Fibroblast of mammary gland (primary cell): ENCODE measurements at places on chromosomes 4 and X.

GRCh38 chr4:174828845-174829701 lies at the start of gene GLRA3:
TSS of gene GLRA3 (minus strand) at chr4:174829247. CDS start at chr4:174828811, 436 bp downstream.
- DNase-seq, result peak; percentile 42

GRCh38 chr4:182778222-182778982 lies 138.8 kb downstream of the DCTD start:
- DNase-seq, result no peak

- DNase-seq, result peak; percentile 22
Observed at GRCh38 chrX:87489071-87489470, 28.5 kb upstream of the KLHL4 start.

DNA sequence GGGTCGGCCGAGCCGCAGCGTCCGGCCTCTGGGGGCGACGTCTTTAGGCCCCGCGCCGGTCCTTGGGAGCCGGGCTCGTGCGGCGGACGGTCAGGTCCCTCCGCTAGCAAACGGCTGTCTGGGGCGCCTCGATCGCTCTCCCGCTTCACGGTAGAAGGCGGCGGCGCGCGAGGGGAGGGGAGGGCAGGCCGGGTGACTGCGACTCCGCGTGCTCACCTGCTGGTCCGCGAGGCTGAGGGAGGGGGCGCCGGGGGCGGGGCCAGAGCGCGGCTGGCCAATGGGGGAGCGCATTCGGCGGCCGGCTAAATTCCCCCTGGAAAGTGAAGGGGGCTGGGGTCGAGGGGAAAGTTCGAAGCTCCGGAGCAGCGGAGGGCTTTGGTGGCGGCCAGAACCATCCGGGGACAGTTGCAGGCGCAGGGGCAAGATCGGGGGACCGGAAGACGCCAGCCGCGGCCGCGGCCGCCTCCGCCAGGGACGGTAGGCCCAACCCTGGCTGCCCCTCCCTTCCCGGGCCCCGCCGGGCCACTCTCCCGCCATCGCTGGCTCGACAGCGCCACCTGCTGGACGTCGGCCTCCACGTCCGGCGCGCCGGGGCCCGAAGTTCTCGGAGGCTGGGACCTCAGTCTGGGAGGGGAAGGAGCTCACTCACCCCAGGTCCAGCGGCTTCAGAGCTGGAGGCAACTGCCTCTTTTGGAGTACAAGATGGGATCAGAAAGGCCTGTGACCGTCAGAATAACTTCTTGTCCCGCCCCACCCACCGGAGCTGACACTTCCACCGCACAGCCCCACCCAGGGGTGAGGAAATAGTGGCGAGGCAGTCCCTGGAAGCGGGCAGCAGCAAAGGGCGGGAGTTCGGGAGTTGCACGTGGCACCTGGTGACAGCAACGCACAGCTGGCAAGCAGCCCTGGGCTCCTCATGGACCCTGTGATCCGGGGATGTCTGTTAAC lies 49.9 kb downstream of the ELF4 start:
- DNase-seq, result peak; percentile 48

DNA sequence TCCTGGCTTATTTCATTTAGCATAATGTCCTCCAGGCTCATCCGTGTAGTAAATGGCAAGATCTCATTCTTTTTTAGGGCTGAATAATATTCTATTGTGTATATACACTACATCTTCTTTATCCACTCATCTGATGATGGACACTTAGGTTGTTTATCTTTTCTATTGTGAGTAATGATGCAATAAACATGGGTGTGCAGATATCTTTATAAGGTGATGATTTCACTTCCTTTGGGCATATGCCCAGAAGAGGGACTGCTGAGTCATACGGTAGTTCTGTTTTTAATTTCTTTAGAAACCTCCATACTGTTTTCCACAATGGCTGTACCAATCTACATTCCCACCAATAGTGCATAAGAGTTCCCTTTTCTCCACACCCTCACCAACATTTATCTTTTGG lies 317.6 kb upstream of the CNKSR2 start:
- peak; percentile 47 for DNase-seq

DNA sequence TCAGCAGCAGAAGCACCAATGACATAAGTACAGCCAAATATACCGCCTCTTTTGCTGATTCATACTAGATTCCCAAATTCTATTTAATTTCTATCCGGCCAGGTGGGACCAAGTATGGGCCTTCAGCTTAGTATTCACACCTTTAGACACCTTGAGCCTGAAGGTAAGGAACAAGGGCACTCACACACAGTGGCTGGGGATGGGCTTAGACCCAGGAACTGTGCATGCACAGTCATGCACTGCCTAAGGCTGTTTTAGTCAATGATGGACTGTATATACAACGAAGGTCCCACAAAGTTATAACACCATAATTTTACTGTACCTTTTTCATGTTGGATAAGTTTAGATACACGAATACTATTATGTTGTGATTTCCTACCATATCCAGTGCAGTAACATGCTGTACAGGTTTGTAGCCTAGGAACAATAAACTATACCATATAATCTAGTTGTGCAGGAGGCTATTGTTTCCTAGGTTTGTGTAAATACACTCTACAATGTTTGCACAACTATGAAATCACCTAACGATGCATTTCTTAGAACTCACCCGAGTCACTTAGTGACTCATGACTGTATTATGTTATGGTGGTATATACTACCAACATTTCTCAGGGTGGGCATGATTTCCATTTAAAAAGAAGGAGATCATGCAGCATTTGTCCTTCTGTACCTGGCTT lies 9.7 kb upstream of the CLNK start:
- DNase-seq, result no peak

- DNase-seq, result peak; percentile 43
Observed at GRCh38 chrX:2497961-2498780, 2.6 kb downstream of the DHRSX start.

- DNase-seq, result no peak
Observed at GRCh38 chr4:123463869-123464268, 67.3 kb downstream of the SPRY1 start.

- no peak for DNase-seq
Observed at GRCh38 chr4:188113156-188113555, 3.8 kb upstream of the TRIML2 start.

DNA sequence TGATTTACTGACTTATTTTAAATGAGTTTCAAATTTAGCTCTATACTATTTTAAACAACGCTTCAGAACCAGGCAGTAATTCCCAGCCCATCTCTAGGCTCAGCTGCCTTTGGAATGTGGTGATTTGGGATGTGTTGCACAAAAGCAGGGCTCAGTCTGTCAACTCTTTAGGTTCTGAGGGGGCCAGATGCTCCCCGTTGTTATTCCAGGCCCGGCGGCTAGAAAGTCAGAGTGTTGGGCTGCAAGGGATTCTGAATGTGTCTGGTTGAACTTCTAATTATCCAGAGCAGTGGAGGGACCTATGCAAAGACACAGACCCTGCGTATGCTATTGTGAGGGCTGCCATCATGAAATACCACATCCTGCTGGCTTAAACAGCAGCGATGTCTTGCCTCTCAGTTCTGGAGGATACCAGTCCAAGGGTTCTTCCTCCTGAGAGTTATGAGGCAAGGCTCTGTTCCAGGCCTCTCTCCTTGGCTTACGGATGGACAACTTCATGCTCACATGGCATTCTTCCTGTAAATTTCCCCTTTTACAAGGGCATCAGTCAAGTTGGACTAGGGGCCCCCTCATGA lies 123.2 kb upstream of the TRIM2 start:
- no peak for DNase-seq

DNA sequence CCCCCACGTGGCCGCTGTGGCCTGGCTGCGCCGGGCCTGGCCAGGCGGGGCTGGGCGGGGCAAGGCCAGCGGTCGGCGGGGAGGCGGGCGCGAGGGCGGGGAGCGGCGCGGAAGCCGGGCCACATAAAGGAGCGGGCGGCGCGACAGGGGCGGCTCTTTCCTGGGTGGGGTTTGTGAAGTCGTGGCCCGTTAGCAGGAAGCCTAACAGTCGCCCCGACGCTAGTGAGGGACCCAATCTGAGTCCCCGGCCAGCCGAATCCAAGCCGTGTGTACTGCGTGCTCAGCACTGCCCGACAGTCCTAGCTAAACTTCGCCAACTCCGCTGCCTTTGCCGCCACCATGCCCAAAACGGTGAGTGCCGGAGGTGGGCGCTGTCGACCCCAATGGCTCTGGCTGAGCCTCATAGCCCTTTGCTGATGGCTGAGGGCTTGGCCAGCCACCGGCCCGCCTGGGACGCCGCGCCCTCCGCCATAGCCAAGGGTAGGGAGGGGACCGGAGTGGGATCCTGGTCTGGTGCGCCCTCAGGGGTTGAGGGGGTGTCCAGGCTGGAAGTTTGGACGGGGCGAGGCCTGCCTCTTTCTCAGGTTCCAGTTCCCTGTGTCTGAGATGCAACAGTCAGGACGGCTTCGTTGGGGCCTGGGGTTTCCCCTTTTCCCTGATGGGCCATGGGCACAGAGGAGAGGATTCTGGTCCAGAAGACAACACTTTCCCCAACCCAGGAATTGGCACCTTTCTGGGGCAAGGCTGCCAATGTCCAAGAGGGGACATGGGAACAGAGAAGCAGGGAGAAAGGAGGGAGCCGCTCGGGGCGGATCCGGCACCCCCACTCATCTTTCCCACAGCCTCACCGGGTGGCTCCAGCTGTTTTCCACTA lies at the start of gene MSN:
MSN (plus strand) TSS at position 152 of the 874 bp plus-strand sequence; CDS start at position 340, 188 bp downstream.
- peak; percentile 35 for DNase-seq

- DNase-seq, result peak; percentile 19
Observed at GRCh38 chrX:107505223-107505622, 55.8 kb downstream of the FRMPD3 start.

DNA sequence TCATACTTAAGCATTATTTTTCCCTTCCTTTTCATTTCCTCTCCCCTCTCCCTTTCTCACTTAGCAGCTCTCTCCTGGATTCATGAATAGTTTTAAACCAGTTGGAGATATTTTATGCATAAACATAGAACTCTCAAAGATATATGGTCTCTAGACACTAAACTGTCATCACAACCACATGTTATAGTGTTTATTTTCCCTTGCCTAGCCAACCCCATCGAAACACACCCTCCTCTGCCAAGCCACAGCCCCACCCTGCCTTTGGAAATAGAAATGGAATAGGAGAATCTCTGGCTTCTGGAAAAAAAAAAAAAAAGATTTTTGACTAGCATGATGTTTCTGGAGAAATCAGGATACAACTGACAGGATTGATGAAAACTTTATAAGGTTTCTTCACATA lies 64.8 kb upstream of the RBPJ start:
- peak; percentile 72 for DNase-seq

- DNase-seq, result no peak
Observed at GRCh38 chr4:43992552-43992951, 456.1 kb downstream of the KCTD8 start.

GRCh38 chr4:25842229-25842845 lies 20.5 kb downstream of the SEL1L3 start:
- no peak for DNase-seq

DNA sequence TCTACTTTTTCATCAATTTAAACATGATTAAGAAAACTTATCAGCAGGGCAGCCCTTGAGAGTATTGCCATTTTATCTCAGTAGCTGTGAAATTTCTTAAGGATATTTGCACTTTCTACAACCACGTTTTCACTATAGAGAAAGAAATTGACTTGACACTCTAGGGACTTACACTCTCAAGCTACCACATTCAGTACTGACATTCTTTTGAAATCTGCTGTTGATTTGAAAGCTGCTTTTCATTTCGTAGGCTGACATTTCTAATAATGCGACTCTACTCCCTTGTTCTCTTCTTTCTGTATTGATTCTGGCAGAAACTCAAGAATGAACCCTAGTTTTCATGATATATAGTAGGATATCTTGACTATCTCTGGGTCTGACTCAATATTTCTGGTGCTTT lies 13.7 kb upstream of the GRXCR1 start:
- no peak for DNase-seq

DNA sequence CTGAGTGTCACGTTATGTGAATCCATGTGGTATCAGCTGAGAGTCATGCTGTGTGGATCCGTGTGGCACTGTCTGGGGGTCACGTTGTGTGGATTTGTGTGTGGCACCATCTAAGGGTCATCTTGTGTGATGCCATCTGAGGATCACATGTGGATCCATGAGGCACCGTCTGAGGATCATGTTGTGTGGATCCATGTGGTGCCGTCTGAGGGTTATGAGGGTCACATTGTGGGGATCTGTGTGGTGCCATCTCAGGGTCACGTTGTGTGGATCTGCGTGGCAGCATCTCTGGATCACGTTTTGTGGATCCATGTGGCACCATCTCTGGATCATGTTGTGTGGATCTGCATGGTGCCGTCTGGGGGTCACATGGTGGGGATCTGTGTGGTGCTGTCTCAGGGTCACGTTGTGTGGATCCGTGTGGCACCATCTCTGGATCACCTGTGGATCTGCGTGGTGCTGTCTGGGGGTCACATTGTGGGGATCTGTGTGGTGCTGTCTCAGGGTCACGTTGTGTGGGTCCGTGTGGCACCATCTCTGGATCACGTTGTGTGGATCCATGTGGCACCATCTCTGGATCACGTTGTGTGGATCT lies 6.9 kb downstream of the PDE6B start:
- DNase-seq, result no peak

DNA sequence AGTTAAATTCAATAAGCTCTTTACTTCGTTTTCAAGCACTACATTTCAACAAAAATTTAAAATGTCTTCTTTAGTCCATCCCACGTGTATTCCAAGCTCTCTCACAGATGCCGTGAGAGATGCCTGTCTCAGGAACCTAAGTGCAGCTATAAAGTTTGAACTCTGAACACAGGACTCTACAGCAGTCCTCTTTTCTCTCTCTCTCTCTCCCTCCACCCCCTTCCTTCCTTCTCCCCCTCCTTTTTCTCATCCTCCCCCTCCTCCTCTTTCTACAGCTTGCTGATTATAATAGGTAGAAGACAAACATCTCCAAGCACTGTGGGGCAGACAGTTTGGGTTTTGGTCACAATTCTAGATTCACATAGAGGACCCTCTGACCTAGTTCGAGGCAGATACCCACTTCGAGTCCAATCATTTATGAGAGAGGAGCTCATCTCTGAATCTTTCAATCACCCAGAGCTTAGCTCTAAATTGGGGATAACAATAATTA lies 31.5 kb upstream of the DCLK2 start:
- no peak for DNase-seq

- peak; percentile 3 for DNase-seq
Observed at GRCh38 chr4:4259484-4260100, 11.6 kb upstream of the TMEM128 start.

DNA sequence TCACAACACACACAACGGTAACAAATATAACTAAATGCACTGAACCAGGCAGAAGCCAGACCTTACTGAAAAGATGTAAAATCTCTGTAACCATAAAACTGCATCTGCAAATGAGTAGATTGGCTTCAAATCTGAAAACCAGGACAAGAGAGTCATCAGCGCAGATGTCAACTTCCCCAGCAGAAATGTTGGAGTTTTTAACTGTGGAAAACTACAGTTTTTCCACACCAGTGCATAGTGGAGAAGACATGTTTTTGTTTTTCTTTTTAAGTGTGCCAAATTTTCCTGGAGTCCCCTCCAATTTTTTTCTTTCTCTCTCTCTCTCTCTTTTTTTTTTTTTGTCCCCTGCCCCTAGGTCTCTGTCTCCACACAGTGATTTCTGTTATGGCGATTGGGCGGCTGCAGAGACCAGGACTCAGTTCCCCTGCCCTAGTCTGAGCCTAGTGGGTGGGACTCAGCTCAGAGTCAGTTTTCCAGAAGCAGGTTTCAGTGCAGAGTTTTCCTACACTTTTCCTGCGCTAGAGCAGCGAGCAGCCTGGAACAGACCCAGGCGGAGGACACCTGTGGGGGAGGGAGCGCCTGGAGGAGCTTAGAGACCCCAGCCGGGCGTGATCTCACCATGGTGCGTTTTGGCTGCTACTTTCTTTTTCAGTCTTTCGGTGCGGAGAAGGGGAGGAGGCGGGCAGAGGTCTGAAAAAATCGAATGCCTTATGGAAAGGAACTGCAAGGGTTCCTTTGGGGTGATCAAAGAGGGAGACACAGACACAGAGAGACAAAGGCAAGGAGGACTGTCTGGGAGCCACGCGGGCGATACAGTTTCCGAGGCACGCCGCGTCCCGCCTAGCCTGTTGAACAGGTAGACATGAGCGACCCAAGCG lies at the start of gene GUCY1A1:
GUCY1A1 (plus strand) TSS at position 505 of the 878 bp plus-strand sequence. CDS start 30,020 bp downstream, outside the sequence.
- no peak for DNase-seq

- DNase-seq, result no peak
Observed at GRCh38 chr4:184313702-184314659, 96.3 kb upstream of the ENPP6 start.
